SW480 (cell line): ENCODE measurements at places on chromosomes 1 and 21.

DNA sequence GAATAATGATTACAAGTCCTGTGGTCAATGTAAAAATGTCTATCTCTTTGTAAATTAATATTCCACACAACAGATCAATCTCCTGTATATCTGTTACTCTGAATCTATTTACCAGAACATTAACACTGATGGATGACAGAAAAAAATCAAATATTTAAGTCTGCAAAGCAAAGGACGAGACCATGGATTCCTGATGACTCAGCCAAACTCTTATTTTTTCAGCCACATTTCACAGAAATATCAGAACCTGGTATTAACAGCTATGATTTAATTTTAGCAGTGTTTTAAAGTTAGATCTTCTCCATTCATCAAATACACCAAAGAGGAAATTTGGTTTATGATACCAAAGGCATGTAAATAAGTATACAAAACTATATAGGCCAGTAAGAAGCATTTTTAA, 46.1 kb downstream of the FAF1 start:
- no peak for DNase-seq

DNA sequence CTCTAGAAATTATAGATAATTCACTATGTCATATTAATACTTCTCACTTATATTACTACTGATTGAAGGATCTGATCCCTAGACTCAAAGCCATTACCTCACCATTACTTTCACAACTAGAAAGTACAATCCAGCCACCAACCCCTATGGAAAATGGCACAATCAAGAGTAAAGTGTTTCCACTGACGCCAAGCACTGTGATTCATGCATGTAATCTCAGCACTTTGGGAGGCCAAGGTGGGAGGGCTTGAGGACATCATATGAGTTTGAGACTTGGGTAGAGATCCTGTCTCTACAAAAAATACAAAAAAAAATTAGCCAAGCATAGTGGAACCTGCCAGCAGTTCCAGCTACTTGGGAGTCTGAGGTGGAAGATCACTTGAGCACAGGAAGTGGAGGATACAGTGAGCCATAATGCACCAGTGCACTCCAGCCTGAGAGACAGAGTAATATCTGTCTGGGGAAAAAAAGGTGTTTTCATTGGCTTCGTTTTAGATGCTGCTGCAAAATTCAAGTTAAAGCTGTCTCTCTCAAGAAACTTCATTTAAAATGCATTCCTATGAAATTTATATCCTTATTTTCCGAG, 126.5 kb downstream of the AKT3 start:
- no peak for DNase-seq

DNA sequence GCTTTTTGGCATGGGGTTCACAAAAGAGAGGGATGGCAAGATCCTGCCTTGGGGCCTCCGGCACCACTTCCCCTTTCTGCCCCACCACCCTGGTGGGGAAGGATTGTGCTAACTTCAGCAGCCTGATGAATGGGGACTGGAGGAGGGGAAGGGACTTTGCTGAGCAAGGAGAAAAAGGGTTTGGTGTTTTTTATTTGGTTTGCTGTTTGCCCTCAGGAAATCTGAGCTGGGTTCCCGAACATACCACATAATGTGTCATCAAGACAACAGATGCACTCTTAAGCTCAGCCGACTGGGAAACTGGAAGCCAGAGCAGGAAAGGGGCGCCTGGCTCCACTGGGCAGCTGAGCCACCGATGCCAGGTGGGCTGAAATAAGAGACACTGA, 19.8 kb downstream of the OLFML2B start:
- DNase-seq = no peak

DNA sequence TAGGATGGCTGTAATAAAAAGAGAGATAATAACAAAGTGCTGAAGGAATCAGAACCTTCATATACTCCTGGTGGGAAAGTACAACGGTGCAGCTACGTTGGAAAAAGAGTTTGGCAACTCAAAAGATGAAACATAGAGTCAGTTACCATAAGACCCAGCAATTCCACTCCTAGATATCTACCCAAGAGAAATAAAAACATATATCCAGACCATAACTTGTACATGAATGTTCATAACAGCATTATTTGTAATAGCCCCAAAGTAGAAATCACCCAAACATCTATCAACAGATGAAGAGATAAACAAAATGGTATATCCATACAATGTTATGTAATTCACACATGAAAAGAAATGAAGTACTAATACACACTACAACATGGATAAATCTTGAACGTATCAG, 30.5 kb upstream of the DNAH14 start:
- DNase-seq = no peak

GRCh38 chr21:27365394-27365793, 398.5 kb upstream of the ADAMTS5 start:
- no peak for DNase-seq
